ENCODE measurements at places on chromosomes 11 and 22.

DNA sequence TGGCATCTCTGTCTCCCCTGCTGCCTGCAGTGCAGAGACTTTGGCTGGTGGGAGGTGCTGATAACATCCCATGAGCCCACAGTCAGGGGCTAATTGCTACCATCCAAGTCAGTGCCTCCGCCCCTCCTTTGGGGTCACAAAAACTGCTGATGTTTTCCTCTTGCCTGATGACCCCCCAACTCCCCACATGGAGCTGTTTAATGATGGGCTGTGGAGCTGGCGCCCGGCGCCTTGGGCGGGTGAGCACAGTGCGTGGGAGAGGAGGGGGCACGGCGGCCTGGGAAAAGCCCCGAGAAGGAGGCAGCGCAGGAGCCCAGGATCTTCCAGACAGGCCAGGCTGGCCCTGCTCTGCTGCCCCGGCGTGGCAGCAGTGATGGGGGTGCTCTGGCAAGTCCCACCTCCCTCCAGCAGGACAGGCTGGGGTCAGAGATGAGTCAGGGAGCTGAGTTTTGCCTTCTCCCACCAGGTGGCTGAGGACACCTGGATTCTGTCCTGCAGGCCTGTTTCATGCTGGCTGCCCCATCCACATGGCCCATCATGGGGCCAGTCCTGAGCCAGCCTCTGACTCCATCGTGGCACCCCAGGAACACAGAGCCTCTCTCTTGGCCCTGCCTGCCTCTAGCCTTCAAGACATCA lies 43.8 kb downstream of the NECTIN1 start:
- no peak for DNase-seq

DNA sequence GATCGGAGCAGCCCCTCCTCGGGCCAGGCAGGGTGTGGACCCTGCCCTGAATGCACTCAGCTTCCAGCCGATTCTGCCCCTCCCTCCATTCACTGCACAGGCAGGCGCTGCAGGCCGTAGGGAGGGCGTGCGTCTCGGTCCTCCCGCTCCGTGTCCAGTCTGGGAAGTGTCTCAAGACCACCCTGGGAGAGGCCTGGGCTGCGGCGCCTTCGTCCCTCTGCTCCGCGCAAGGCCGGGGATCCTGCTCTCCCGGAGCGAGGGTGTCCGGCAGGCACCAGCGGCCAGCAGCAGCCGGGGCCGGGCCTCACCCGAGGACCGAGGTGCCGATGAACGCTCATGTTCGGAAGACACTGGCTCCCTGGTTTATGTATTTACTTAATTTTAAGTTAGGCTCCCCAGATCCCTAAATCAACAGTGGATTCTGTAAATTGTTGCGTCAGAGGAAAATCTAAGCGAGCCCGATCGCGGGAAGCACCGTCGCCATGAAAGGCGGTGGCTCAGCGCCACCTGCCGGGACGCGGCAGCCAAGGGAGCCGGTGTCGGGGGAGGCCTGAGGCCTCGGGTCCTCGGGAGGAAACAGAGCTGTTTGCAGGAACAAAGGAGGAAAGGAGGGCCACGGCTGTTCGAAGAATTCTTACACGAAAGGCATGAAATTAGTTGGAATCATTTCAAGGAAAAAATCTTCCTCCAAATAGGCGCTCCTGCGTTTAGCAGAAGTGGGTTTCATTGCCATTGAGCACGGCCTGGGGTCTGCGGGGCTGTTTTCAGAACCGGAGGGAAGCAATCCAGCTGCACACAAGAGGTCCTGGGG lies 195.3 kb downstream of the BRD1 start:
- DNase-seq: no peak

GRCh38 chr11:103923451-103923931 lies 112.9 kb upstream of the DDI1 start:
- no peak for DNase-seq

GRCh38 chr11:19729141-19729540 lies 16.5 kb downstream of the NAV2 start:
- no peak for DNase-seq

GRCh38 chr11:4048340-4048739 lies 46.3 kb upstream of the RRM1 start:
- DNase-seq: no peak

- DNase-seq: no peak
Observed at GRCh38 chr22:45320357-45320976, 10.7 kb downstream of the FAM118A start.

DNA sequence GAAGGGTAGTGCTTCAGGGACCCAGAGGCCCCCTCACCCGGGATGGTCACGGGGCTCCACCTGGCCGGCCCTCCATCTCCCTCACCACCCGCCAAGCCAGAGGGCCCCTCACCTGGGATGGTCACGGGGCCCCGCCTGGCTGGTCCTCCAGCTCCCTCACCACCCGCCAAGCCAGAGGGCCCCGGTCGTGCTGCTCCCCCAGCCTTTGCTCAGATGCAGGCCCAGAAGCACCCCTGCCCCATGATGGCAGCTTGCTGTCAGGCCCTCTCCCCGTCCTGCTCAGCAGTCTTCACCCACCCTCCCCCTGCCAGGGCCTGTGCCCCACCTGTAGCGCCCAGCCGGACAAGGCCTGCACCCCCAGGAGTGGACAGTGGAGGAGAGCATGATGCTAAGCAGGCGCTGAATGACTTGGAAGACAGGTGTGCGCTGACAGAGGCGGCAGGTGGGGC lies 7.3 kb downstream of the DENND6B start:
- no peak for DNase-seq

- DNase-seq: no peak
Observed at GRCh38 chr11:92826603-92827002, 142.8 kb upstream of the MTNR1B start.

GRCh38 chr11:65793144-65793581 lies 6.3 kb downstream of the OVOL1 start:
- DNase-seq: no peak

- no peak for DNase-seq
Observed at GRCh38 chr11:18063862-18064434, 17.9 kb upstream of the TPH1 start.

DNA sequence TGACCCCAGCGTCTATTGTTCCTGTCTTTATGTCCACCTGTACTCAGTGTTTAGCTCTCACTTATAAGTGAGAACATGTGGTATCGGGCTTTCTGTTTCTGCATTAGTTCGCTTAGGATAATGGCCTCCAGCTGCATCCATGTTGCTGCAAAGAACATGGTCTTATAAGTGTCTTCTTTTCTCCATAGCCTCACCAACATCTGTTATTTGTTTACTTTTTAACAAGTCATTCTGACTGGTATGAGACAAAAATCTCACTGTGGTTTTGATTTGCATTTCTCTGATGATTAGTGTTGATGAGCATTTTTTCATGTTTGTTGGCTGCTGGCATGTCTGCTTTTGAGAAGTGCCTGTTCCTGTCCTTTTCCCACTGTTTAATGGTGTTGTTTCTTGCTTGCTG lies 21.7 kb upstream of the SLN start:
- no peak for DNase-seq

GRCh38 chr11:83726316-83726715 lies 440.1 kb upstream of the CCDC90B start:
- no peak for DNase-seq

GRCh38 chr11:134578807-134579723 lies 167.0 kb upstream of the B3GAT1 start:
- DNase-seq: no peak

- no peak for DNase-seq
Observed at GRCh38 chr11:65182258-65183170, 786 bp downstream of the CAPN1 start.

DNA sequence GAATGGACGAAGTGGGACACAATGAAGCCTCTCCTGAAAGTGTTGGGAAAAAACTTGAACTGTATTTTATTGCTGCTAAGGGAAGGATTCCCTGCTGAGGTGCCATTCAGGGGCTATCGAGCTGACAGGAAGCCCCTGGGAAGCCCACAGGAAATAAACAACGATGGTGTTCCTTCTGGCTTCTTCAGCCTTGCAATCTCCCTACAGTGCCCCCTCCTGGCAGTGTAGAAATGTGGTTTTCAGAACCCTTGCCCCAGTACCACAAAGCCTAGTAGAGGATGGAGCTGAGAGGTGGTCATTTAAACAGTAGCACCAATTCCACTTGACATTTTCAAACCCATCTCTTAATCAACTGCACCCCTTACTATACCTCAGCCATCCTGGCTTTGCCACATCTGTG lies 676.7 kb upstream of the ARHGAP42 start:
- DNase-seq: no peak

GRCh38 chr11:11279956-11280689 lies 72.9 kb downstream of the CSNK2A3 start:
- DNase-seq: no peak

- no peak for DNase-seq
Observed at GRCh38 chr11:35658020-35658948, 4.3 kb upstream of the TRIM44 start.

GRCh38 chr11:20042045-20042639 lies 118.1 kb downstream of the DBX1 start:
- no peak for DNase-seq

GRCh38 chr22:23583836-23584235 lies 3.7 kb upstream of the IGLL1 start:
- DNase-seq: no peak

DNA sequence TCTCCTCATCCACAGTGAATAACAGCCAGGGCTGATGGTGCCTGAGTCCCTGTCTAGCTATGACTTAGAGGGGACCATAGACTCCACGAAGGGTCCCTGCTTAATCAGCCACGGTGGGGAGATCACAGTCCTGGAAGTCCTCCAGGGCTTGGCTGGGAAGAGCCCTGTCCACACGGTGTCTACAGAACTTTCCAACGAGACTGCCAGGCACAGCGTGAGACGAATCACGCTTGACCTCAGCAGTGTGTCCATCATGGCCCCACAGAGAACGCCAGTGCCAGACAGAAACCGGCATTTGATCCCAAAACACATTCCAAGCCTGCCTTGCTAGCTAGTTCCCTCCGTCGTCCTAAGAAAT lies 143.4 kb downstream of the CRYBB2 start:
- DNase-seq: no peak

DNA sequence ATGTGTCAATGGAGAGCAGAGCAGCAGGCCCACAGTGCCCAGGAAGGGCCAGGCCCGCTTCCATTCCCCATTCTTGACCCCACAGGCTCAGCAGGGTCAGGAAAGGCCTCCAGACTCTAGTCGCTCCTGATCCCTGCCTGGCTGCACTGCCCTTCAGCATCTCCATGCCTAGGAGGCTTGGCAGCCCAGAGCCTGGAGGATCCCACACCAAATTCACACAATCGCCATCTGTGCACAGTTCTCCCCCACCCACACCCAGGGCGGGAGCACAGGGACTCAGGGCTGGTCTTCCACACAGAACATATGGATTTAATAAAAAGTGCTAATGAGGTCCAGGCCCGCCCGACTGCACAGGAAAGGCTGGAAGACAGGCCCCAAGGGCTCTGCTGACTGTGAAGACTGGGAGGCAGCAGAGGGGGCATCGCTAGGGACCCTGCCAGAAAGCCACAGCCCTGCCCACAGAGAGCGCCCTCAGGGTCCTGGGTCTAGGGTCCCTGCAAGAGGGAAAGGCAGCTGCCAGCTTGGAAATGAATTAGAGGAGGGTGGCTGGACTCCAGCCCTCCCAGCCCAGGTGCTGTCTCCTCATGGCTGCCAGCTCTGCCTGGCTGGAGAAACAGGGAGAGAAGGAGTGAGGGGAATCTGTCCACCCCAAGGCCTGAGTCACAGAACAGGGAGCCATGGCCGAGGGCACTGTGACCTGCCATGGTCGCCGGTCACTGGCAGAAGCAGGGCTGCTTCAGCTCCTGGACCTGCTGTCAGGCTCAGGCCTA lies 39.7 kb downstream of the DKK3 start:
- no peak for DNase-seq

DNA sequence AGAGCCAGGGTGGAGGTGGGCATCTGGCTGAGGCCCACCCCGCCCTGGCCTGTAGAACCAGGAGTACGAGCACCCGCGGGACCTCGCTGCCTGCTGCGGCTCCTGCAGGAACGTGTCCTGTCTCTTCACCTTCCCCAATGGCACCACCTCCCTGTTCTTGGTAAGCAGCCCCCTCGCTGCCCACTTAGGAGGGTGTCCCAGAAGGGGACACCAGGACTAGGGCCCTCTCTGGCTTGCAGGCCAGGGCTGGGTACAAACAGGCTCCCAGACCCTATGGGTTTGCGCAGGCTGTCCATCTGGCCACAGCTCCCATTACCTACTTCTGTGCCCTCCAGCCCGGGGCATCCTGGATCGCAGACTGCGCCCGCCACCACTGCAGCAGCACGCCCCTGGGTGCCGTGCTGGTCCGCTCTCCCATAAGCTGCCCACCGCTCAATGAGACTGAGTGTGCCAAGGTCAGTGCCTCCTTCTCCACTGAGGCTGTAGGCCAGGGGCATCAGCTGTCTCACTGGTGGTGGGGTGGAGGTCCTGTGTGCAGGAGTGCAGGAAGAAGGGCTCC lies 77.5 kb upstream of the MYOD1 start:
- no peak for DNase-seq

- no peak for DNase-seq
Observed at GRCh38 chr11:106785913-106786650, 232.2 kb downstream of the GUCY1A2 start.

GRCh38 chr11:62492586-62492985 lies 54.0 kb downstream of the AHNAK start:
- no peak for DNase-seq

DNA sequence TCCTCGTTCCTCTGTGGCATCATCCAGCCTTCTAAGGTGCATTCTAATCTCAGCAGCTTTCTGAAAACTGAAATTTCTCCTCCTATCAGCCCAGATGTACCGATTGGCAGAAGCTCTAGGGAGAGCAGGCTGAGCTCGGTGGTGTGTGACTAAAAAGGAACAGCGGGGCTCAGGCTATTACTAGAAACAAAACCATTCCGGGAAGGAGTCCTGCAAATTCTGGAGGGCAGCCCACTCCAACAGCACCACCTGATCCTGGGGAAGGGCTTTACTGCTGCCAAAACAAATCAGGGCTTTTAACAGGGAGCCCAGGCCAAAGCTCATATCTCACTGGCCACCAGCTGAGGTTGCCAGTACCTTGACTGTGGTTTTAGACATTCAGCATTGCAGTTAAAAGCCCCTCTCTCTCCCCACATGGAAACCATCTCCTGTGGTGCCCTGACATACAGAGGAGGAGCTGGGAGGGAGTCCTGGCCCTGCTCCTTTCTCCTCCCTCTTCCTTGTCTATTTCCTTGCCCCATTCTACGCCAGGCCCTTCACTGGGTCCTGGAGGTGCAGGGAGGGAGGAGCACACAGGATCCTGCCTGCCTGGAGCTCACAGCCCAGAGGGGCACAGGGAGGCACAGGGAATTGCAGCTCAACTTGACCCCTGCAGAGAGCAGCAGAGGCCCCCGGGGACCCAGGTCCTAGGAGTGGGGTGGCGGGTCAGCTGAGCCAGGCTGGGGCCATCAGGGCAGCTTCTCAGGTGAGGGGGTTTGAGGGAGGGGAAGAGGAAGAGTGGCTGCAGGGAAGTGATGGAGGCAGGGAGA lies 889 bp downstream of the PLAAT4 start:
- DNase-seq: no peak

DNA sequence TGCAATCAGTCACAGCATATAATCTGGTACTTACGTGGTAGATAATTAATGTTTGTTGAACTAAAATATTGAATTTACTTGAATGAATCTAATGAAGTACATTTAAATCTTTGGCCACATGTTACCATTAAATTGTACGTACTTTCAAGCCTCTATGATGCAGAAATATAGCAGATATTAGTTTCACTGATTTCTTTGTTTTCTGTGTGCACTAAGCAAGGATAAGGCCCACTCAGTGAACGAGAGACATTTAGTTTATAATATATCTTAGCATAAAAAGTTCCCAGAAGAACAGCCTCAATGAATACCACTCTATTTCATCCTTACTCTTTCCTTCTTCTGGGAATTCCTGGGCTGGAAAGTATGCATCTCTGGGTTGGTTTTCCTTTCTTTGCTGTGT lies at the start of gene OR52E1:
Gene OR52E1 (plus strand): TSS at position 301 of the 400 bp plus-strand sequence.
- DNase-seq: no peak

All from stimulated activated CD8-positive, alpha-beta memory T cell treated with anti-CD3 and anti-CD28 coated beads, Interleukin-2, amount 100 ng/mL, for 1 hour (primary cell).